ENCODE measurements at places on chromosomes 2 and 18.

- no peak for DNase-seq
Measured at GRCh38 chr2:53257287-53257686, 510.3 kb upstream of the CHAC2 start.

- no peak for DNase-seq
Measured at GRCh38 chr18:6363216-6363615, 51.5 kb downstream of the L3MBTL4 start.

DNA sequence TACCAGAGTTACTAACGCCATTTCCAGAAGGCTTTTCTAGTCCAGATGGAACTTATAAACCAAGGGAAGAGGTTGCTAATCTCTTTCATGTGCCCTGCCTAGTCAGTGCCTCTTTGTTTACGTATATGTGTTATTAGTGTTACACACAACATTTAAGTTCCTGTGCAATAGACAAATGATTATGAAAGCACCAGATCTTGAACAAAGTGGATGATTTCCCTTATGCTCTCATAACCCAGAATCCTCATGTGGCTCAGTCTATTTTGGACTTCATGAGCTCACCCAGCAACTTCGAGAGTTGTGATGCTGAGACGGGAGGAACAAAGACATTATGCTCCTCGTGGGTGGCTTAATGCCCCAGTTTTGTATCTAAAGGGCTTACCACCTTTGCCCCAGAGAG lies 214.4 kb upstream of the SP5 start:
- DNase-seq, result no peak

DNA sequence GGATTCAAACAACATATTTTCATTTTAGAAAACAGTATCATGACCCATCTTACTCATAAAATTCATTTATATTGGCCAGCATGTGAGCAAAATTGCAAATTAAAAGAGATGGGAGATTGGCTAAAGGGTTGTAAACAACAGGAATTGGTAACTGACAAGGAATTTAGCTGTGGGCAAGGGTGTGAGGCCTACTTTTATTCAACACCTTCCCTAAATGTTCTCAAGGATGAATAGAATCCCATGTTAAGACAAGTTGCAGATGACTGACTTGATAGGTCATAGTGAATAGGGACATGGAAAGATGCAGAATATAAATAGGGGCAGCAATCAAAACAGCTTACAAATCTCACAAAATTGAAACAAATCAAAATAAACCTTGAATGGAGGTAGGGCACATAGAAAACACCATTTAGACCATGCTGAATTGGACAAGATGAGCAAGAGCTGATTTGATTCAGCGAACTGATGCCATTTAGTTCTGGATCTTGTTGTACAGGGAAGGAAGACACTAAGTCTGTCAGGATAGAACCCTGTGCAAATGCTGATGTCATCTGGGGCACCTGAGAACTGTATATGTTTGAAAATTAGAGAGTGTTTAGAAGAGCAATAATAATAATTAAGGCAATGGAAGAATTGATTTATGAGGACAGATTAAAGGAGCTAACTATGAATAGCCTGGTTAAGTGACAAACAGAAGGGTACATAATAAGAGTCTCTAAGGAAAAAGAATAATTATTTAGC lies 509.7 kb downstream of the ZEB2 start:
- DNase-seq, result no peak

DNA sequence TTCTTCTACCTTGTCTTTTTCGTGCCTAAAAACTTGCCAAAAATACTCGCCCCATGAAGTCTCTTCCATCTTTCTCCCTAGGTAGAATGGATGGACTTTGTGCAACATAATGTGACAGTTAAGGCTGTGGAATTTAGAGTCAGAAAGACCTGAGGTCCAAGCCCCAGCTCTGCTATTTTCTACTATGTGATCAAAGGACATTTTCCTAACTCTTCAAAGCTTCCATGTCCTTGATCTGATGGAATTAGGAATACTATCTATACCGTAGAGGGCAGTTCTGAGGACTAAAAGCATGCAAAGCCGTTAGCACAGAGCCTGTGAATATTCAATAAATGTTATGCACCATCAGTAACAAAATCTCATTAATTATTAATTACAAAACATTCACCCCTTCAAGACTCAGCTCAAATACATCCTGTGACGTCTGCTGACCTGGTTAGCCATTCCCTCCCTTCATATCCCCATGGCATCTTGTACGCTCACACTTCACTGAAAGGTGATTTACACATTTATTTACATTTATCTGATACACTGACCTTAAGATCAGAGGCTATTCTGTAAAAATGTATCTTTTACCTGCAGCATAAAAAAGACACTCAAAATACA lies 15.1 kb downstream of the IWS1 start:
- DNase-seq, result no peak

DNA sequence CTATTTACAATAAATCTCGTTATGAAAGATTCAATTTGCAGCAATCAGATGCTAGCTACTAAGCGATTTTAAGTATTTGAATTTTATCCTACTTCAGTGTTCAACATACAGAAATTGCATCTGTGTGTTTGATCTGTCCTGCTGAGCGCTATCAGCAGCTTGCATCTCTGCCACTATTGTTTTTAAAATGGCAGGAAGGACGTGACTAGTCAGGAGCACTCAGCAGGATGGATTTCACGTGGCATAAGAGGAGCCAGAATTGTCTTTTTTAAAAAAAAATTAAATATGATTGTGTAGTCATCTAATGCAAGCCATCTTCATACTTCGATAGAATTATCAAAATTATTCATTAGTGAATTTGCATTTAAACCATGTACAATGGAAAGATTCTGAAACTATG lies 2.8 kb upstream of the KLHL14 start:
- no peak for DNase-seq

GRCh38 chr2:15896859-15897258 lies 43.5 kb upstream of the MYCN start:
- no peak for DNase-seq

DNA sequence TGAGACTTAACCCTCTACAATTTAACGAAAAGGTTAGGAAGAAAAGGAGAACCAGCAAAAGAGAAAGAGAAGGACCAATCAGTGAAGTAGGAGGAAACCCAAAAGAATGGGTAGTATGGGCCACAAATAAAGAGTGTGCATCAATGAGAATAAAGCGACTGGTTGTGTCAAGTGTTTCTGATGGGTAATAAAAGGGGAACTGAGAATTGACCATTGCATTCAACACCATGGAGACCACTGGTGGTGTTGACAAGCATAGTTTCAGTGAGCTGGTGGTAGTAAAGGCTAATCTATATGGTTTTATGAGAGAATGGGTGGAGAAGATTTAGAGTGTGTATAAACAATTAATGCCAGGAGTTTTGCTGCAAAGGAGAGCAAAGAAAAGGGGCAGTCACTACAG lies 75.4 kb downstream of the CSRNP3 start:
- no peak for DNase-seq

DNA sequence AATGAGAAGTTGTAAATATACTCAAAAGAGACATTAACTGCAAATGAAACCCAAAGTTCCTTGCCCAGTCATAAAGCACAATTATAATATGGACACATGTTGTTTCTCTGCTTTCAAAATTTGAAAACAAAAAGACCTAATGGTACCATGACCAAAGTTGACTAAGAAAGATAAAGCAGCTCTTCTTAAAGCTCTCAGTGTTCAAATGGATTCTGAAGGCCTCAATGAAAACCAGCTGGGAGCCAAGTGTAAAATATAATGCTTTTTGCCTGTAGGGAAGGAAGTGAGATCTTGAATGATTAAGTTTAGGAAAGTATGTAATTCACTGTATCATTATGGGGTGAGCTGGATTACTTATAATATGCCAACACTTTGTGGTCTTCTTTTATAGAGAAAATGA lies 178.6 kb downstream of the SATB2 start:
- no peak for DNase-seq

DNA sequence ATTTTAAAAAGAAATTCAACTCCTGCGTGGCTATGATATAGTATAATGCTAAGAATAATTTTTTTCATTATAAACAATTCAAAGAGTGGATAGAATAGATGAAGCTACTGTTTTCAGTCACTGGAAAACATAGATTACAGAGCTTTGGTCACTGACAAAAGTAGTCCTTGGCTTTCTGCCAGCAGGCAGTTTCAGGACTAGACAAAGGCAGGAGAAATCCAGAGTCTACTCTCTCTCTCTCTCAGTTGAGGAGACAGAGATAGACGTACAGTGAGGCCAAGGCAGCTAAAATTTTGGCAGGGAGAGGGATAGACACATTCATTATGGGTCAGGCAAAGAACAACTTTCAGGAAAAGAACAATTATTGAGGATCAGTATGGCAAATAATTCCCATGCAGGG lies 491.4 kb upstream of the CRIM1 start:
- DNase-seq, result no peak

DNA sequence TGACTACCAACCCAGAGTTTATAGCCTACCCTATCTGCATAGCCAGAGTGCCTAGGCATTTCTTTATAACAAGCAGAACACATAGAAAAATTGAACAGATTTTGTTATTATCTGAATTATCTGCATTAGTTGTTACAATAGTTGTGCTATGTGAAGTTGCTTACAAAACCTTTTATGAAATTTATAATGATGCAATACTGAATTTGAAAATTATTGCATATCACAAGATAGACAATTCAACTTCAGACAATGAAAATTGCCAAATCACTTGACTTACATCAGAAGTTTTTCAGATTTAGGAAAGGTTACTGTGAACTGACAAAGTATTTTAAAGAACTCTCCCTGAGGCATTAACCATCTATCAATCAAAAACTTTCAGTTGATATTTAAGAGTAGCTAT lies 437.9 kb upstream of the PIK3C3 start:
- no peak for DNase-seq

DNA sequence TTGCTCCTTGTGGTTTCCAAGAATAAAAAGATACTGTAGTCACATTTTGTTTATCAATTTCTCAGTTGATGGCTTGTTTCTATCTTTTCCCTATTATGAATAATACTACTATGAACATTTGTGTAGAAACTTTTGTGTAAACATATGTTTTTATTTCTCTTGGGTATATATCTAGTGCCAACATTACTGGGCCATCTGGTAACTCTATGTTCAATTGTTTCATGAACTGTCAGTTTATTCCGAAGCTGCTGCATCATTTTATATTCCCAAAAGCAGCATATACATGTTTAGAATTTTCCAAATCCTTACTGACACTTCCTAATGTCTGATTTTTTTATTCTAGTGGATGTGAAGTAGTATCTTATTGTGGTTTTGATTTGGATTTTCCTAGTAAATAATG lies 737.6 kb upstream of the TMEFF2 start:
- no peak for DNase-seq

DNA sequence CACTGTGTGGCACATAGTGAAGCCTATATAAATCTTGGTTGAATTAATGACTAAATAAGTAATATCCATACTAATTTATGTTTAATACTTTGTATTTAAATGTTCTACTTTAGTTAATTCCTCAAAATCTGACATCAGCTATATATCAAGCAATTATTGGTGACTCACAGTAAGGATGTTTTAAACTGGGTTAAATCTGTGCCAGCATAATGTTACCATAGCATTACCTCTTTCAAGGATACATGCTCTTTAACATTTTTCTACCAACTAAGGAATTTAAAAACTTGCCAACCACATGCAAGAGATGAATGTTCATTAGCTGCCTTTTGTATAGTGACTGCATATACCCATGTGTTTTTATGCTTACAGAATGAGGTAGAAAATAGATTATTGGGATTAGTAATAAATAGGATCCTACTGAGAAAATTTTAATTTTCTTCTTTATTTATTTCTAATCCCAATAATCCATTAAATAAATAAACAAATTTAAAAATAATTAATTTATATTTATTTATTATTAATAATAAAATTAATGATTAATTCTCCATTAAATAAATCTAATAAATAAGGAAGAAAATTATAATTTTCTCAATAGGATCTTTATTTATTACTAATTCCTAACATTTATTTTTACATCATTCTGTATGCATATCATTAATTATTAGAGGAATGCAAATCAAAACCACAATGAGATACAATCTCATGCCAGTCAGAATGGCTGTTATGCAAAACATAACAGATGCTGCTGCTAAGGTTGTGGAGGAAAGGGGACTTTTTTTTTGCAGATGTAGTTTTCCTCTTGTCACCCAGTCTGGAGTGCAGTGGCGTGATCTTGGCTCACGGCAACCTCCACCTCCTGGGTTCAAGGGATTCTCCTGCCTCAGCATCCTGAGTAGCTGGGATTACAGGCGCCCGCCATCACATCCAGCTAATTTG lies 410.7 kb upstream of the DSEL start:
- DNase-seq, result no peak

GRCh38 chr2:111068435-111069058 lies 52.2 kb upstream of the BCL2L11 start:
- no peak for DNase-seq

DNA sequence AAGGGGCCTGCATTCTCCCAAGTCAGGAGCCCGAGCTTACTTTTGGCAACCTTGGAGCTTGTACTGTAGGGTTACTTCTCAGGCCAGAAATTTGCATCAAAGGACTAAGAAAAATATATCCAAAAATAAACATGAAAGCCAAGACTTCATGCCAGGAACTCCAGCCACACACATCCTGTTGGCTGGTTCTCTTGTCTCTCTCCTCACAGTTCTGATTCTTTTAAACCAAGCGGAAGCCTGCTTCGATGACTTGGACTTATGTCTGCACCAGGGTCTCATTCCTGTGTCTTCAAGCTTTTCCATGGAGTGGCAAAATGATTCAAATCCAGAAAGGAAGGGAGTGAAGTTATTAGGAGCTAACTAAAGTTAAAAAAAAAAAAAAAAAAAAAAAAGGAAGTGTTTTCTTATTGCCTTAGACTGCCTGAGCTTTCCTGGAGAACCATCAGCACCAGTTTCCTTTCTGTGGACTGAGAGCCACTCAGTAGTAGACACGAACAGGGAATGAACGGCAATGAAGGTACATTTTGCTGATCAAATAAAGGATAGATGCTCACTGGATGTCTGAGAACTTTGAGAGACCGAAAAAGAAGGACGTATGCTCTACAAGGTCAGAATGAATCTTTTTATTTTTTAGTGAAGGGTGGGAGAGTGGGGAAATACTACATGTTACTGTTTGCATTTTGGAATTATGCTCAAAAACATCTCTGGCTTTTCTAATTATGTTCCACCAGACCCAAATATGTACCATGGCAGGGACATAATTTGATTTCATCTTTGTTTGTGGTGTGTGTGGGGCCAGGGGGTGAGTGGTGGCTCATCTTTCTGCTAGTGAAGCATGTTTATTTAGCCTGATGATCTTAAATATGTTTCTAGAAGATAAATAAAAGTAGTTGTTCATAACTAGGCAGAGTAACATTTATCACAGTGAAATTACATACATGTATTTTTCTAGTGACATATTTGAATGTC lies 86.0 kb downstream of the RAPGEF4 start:
- no peak for DNase-seq

DNA sequence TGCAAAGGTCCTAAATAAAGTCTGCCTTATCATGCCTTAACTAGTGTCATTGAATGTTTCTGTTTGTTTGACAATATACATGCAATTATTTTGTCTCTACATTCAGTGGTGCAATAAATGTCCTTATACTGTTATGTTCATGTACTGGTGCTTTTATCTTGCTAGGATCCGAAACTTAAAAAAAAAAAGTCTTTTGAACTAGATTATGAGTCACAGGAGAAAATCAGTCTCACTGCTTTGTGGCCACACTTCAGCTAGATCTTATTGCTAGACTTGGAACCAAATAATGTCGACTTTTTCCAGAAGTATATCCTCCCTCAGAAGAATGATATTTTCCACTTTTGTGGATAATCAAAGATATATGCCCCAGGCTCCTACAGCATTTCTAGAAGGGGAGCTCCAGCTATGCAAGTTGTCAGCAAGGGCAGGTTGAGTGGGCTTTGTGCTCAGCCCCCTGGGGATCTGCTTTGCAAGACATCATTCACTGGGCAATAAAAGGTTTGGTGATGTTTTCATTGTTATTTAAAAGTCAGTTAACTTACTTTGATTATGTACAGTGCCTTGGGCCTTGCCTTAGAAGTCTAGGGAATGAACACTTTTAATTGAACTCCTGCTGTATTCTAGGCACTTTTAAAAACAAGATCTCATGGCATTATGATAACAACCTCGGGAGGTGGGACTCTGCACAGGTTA lies 157.1 kb upstream of the LRRTM1 start:
- no peak for DNase-seq
